ENCODE measurements at places on chromosomes 7 and 10.

- no peak overlapping the region for H3K4me3 ChIP-seq
- H3K27ac ChIP-seq, result no peak overlapping the region
- no peaks in the 10 kb centered on the region for H3K27me3 ChIP-seq
- no peaks in the 10 kb centered on the region for H3K4me1 ChIP-seq
- no peaks in the 10 kb centered on the region for H3K36me3 ChIP-seq
- no peak for DNase-seq
These were observed 867.6 kb downstream of the SORCS1 start for GRCh38 chr10:106296750-106297392.

GRCh38 chr7:112596981-112597380 lies 116.2 kb downstream of the LSMEM1 start:
- no peak overlapping the region for H3K27ac ChIP-seq
- no peaks in the 10 kb centered on the region for H3K4me1 ChIP-seq

DNA sequence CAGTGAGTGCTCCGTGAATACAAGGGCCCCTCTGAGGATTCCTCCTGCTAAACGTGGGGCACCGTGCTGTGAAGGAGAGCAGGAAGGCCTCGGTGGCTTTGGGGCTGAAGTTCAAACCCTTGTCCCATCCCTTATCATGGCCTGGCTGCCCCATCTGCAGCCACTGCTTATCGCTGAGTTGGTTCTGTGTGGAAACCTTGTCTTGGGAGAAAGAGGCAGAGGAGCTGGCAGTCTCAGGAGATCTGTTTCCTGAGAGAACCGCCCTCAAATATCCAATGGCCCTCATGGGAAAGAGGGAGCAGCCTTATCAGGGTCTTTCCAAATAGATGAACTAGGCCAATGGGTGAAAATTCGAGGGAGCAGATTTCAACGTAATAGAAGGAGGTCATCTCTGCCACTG lies 52.0 kb upstream of the NRF1 start:
- H3K4me3 ChIP-seq, result no peak overlapping the region
- H3K27me3 ChIP-seq, result no peaks in the 10 kb centered on the region
- H3K27ac ChIP-seq, result no peak overlapping the region
- peaks cover 3% of the 10 kb centered on the region for H3K4me1 ChIP-seq
- no peaks in the 10 kb centered on the region for H3K36me3 ChIP-seq
- no peak for DNase-seq

DNA sequence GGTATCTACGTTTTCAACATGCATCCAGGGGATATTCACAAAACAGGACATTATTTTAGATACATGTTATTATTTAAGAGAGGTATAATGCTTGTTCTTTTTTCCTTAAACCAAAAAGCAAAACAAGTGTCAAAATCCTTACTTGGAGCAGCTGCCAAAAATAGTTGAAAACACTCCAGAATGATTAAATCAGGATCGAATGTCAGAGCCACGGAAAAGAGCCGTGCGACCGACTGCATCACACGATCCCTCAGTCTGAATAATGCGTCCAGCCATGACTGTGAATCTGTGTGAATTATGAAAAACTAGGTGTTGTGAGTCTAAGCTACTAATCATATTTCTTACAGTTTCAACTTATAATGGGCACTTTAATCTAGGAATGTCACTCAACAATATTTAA lies 126.0 kb downstream of the PARD3 start:
- no peak overlapping the region for H3K4me3 ChIP-seq
- no peaks in the 10 kb centered on the region for H3K36me3 ChIP-seq
- DNase-seq, result no peak
- no peak overlapping the region for H3K27ac ChIP-seq
- H3K27me3 ChIP-seq, result no peaks in the 10 kb centered on the region
- H3K4me1 ChIP-seq, result no peaks in the 10 kb centered on the region
